ENCODE measurements at places on chromosomes 16 and 17. TPM values are rescaled to one million over a fixed set of nuclear protein-coding genes. Genes with fewer than 3 reads are reported as not detected.

- no peaks in the 10 kb centered on the region for H3K4me1 ChIP-seq
- H3K4me3 ChIP-seq = no peak overlapping the region
- H3K27ac ChIP-seq = no peak overlapping the region
- H3K27me3 ChIP-seq = no peaks in the 10 kb centered on the region
- no peaks in the 10 kb centered on the region for H3K36me3 ChIP-seq
Measured at GRCh38 chr16:72657791-72658190, 390.1 kb downstream of the ZFHX3 start.

GRCh38 chr16:53891409-53892139 lies 187.6 kb downstream of the FTO start:
- H3K36me3 ChIP-seq = peaks cover 13% of the 10 kb centered on the region
- H3K27me3 ChIP-seq = no peaks in the 10 kb centered on the region
- peaks cover 10% of the 10 kb centered on the region for H3K4me1 ChIP-seq
- no peak overlapping the region for H3K4me3 ChIP-seq

DNA sequence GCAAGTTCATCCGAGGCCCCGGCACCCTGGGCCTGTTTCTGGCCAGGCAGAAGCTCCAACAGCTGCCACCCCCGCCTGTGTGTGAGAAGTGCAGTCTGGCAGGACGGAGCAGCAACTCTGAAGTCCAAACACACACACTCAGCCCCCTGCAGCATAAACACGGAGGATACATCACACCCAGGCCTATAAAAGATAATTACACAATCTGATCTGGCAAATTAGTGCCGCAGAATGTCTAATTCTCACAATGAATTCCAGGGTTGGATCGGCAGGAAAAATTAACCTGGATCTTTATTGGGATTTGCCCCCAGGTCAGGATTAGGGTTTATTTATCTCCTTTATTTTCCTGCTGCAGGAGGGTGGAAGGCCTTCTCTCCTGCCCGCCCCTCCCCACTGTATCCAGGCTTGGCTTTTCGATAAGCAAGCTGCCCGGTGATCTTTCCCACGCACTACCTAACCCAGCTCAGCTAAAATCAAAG lies 311.4 kb downstream of the SOX9 start:
- H3K27ac ChIP-seq = no peak overlapping the region
- no peaks in the 10 kb centered on the region for H3K27me3 ChIP-seq
- DNase-seq = no peak
- H3K4me1 ChIP-seq = no peaks in the 10 kb centered on the region

GRCh38 chr16:83215406-83216001 lies 588.7 kb downstream of the CDH13 start:
- H3K4me1 ChIP-seq = no peaks in the 10 kb centered on the region
- H3K36me3 ChIP-seq = no peaks in the 10 kb centered on the region
- H3K27me3 ChIP-seq = no peaks in the 10 kb centered on the region
- H3K4me3 ChIP-seq = no peak overlapping the region
- H3K27ac ChIP-seq = no peak overlapping the region
- no peak for DNase-seq

DNA sequence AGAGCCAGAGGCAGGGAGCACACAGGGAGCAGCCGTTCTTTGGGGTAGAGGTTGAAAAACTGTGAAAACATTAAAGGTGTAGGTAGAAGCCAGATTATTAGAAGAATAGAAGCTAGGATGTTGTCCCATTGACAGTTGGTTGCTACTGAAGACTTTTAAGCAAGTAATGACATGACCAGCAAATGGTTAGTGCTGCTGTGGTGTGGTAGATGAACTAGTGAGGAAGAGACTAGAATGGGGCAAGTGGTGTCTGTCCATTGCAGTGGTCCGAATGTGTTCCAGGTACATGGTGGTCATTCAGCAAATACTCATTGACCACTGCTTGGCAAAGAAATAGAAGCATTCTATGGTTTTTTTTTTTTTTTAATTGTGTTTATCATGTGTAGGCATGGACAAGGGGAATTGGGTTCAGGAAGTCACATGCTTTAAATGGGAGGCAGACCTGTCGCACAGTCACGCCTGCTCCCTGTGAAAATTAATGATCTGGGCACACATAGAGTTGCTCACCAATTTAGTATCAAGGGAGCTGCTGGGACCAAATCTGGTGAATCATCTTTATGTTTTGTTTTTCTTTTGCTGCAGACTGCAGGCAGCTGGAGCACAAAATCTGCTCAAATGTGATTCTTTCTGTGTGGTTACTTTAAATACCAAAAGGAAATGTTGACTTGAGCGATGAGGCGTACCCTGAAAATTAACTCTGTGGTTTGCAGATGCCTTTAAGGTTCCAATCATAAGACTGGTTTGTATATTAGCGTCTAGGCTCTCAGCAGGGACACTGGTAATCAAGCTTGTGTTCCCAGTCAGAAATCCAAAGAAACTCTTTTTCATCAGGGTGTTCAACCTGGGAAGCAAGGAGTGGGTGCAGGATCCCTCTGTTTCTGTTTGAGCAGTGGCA lies 30.7 kb downstream of the YPEL2 start:
- H3K27ac ChIP-seq = peak overlapping the region; percentile 77
- peaks cover 22% of the 10 kb centered on the region for H3K36me3 ChIP-seq
- H3K27me3 ChIP-seq = no peaks in the 10 kb centered on the region
- H3K4me1 ChIP-seq = peaks cover 65% of the 10 kb centered on the region
- H3K4me3 ChIP-seq = no peak overlapping the region
- no peak for DNase-seq

DNA sequence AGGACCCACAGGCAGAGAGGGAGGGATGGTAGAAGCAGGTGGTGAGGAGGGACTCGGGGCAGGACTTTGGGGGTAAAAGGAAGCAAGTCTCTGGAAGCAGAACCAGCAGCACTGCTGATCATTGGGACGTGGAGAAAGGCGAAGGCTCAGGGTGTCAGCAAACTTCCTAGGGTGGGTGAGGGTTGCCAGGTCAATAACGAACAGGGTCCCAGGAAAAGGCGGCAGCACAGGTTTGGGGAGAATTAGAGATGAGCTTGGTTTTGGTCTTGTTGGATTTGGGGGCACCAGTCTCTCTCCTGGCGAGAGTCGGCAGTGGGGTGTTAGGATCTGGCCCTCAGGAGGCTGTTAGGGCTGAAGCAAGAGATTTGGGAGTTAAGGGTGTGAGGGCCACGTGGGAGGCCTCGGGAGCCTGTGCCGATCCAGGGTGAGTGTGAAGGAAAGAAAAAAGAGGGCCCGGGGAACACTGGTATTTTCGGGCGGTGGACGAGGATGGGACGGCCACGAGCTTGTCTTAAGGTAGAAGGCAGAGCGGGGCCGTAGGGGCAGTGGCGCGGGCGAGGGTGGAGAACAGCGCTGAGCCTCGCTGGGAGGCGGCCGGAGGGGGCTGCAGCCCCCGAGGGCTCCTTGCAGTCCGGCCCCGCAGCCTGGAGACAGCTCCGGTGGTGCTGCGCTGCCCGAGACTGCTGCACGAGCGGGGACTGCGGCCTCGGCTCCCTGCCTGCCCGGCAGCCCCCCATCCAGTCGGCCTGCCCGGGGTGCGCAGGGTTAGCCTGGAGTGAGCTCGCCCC lies 765 bp upstream of the ADORA2B start:
- peaks cover 18% of the 10 kb centered on the region for H3K27me3 ChIP-seq
- H3K4me1 ChIP-seq = peaks cover 32% of the 10 kb centered on the region
- H3K27ac ChIP-seq = no peak overlapping the region
- no peak for DNase-seq
- H3K36me3 ChIP-seq = no peaks in the 10 kb centered on the region

DNA sequence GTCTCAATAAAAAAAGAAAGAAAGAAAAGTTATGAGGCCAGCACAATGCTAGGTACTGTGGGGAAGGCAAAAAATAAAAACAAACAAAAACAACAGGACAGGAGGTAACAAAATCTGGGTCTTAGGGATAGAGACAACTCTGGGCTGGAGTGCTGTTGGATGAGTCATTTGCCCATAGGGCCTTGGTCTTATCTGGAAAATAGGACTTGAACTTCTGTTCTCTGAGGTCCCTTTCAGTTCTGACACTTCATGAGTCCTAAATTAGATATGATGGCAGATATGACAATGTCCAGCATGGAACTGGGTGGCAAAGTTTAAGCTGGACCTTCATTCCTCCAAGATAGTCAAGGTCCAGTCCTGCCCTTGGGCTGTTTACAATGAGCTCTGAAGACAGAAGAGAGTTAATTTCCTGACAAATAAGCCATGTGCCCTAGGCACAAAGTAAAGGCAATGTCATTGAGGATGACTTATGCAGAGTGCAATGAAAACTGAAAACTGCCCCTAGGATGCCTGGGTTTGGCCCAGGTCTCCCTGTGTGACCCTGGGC lies 8.9 kb upstream of the HDAC5 start:
- no peak for DNase-seq
- H3K4me1 ChIP-seq = no peaks in the 10 kb centered on the region
- no peak overlapping the region for H3K4me3 ChIP-seq
- H3K27ac ChIP-seq = no peak overlapping the region

DNA sequence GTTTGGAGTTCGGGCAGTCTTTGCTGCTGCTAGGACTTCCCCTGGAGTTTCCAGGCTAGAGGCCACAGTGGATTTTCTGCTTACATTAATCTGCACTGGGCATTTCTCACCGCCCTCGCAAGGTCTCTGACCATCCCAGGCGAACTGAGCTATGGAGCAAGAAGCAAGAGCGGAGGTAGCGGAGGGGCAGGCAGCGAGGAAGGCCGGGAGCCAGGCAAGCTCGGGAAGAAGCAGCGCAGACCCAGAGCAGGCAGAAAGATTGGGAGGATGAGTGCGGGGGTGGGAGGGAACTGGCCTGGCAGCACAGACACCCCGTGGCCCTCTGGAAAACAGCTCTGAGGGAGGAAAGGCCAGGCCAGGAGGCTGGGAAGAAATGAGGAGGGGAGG lies 3.8 kb downstream of the COTL1 start:
- H3K27me3 ChIP-seq = no peaks in the 10 kb centered on the region
- H3K4me1 ChIP-seq = peaks cover 77% of the 10 kb centered on the region
- peak overlapping the region; percentile 95 for H3K27ac ChIP-seq
- DNase-seq = no peak
- no peak overlapping the region for H3K4me3 ChIP-seq
- H3K36me3 ChIP-seq = peaks cover 17% of the 10 kb centered on the region

DNA sequence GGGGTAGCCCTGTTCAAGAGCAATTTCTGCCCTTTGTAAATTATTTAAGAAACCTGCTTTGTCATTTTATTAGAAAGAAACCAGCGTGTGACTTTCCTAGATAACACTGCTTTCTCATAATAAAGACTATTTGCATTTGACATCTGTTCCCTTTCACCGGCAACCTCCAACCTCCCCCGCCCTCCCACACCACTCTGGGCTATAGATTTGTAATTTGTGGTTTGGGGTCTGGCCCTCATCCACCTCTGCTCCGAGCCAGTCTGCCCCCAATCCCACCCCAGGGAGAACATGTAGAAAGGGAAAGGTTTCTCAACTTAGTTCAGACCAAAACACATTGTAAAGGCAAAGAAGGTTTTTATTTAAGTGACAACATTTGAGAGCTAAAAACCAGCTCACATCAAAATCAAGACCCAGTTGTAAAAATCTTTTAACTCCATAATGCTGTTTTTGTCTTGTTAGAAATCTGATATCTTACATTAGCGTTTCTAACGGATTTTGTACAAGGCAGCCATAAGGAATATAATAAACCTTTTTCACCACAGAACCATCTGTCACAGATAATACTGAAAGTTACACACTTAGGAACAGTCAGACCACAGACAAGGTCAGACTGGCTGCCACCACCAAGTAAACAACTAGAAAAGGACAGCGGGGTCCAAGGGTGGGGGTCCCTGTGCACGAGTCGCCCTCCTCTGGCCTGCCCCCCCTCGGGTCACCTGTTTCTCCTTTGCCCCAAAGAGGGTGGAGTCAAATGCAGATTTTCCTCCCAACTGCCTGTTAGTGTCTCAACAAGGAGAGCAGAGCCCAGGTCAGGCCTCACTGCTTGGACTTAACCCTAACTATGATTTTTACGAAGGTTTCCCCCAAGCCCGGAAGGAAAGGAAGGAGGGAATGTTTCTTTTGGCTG lies 6.9 kb downstream of the PIMREG start:
- H3K4me3 ChIP-seq = no peak overlapping the region
- H3K27ac ChIP-seq = peak overlapping the region; percentile 83
- H3K27me3 ChIP-seq = peaks cover 15% of the 10 kb centered on the region

GRCh38 chr17:37358098-37358829 lies 17.5 kb upstream of the C17orf78 start:
- DNase-seq = peak; percentile 81
- peaks cover 11% of the 10 kb centered on the region for H3K4me1 ChIP-seq
- no peaks in the 10 kb centered on the region for H3K27me3 ChIP-seq
- H3K36me3 ChIP-seq = no peaks in the 10 kb centered on the region

DNA sequence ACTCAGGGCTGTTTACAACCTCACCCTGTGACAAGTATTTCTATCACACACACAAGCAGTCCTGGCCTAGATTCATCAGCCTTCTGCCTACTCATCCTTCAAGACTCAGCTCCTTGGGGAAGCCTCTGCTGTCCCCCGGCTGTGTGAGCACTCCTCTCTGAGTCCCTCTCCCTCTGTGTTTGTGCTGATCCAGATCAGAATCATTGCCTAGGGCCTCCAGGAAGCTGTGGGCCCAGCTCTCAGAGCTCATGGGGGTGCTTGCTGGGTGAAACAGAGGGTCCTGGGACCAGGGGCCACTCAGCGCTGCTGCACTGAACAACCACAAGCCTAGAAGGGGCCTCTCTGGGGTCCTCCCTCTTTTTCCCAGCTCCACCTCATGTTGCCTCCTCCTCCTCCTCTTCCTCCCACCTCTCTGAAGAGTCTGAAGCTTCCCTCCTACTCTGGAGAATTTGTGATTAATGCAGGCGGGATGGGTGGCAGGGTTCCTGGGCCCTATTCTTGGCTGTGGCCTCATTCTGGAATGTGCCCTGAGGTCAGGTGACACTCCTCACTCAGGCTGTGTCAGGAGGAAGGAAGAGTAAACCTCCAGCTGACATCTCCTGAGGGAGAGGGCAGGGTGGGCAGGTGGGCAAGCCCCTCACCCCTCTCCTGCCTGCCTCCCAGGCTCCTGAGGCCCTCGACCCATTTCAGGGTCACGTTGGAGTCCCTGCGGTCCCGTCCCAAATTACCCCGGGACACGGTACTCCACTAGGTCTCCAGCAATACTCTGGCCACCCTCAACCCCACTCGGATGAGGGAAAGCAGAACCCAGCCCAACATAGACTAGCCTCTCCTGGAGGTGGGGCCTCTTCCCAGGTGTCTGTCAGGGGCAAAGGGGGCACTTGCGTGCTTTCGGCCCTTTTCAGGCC lies 10.1 kb downstream of the WFIKKN2 start:
- no peak overlapping the region for H3K4me3 ChIP-seq
- H3K27me3 ChIP-seq = no peaks in the 10 kb centered on the region
- H3K36me3 ChIP-seq = no peaks in the 10 kb centered on the region
- no peak overlapping the region for H3K27ac ChIP-seq
- H3K4me1 ChIP-seq = no peaks in the 10 kb centered on the region

The CORO6 gene
- polyA plus RNA-seq = 4.6 TPM

The CDH13 gene
- 0.13 TPM for polyA plus RNA-seq

The SLC12A3 gene
- 0.46 TPM for polyA plus RNA-seq

The KRTAP4-4 gene
- polyA plus RNA-seq = not detected

Data from spleen (tissue), 13 donors.